M059J (cell line): ENCODE measurements at places on chromosomes 5 and 9.

GRCh38 chr5:76074487-76075065 is 8.6 kb upstream of the SV2C start:
- no peak for DNase-seq

GRCh38 chr5:117833691-117834090 is 1154.7 kb downstream of the DTWD2 start:
- no peak for DNase-seq

GRCh38 chr9:118100529-118101419 is 396.6 kb downstream of the TLR4 start:
- DNase-seq, result peak; percentile 2

DNA sequence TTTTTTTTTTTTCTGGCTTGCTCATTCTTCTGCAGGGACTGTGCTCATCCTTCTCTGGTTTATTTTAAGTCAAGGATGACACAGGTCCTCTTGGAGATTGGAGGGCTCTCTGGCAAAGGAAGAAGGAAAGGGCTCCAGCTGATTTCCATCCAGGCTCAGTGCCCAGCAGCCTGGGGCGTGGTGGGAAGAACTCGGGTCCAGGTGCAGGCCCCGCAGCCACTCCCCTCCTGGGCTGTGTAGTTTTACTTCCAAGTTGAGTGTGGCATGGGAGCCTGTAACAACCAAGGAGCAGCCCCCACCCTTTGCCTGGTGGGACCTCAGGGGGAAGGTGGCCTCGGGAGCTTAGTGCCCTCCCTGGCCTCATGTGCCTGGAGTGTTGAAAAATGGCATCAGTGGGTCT is 58.9 kb downstream of the ANKRD33B start:
- no peak for DNase-seq

DNA sequence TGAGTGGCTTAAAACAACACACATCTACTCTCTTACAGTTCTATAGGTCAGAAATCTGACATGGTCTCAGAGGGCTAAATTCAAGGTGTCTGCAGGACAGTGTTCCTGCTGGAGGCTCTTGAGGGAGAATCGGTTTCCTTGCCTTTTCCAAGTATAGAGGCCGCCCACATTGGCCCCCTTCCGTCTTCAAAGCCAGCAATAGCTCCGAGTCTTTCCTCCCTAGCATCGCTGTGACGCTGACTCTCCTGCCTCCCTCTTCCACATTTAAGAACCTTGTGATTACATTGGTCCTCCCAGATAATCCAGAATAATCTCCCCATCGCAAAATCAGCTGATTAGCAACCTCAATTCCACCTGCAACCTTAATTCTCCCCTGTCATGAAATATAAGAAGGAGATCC is 81.3 kb upstream of the IER5L start:
- DNase-seq, result no peak
